Fibroblast of skin of abdomen (primary cell): ENCODE measurements at places on chromosomes 2 and 18.

DNA sequence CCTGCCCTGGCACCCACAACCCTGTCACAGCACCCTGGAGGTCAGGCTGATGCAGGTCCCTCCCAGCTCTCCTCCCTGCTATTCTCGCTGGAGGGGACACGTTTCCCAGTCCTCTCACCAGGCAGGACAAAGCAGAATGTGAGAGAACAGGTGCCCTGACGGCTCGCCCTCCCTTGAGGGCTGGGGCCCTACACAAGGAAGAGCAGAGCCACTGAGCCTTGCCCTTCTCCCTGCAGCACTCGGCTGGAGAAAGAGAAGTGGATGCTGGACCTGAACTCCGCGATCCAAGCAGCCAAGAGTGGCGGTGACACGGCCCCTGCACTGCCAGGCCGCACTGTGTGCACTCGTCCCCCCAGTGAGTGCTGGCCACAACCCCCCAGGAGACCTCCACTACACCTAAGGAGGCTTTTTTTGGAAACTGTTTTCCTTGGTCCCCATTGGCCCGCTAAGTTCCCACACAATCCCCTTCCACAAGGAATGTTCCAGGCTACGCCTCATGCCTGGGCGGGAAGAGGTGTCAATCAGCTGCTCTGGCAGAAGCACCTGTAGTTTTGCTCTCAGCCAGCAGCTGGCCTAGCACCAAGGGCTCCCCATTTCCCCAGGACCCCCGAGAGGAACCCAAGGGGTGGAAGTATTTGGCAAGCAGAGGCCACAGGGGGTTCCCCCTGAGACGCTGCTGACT is 17.4 kb downstream of the STK25 start:
- no peak for DNase-seq

GRCh38 chr18:23719634-23720201 is 30.5 kb downstream of the LAMA3 start:
- peak; percentile 98 for DNase-seq

- DNase-seq = no peak
Measured at GRCh38 chr2:198546122-198546521, 741.7 kb downstream of the PLCL1 start.

GRCh38 chr18:62102221-62102620 is 84.6 kb downstream of the PIGN start:
- no peak for DNase-seq

GRCh38 chr2:106059416-106060065 is 134.6 kb downstream of the UXS1 start:
- no peak for DNase-seq

DNA sequence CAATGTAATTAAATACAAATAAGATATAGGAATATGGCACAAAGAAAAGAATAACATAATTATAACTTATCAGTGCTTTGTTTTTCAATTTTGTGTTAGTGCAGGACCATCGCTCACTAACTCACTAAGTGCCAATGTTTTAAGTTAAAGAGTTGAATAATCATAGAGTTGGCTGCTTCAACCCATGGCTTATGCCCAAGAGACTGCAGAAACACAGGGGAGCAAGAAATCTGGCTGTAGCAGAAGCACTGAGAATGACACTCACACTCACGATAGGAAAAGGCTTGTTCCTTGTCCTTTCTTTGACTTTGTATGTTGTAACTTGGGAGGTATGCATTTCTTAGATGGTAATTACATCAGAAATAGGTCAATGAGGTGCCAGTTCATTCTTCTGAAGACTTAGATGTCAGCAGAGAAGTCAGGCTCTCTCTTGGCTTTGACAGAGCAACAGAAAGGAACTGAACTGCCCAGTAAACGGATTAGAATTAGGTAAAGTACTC is 852.2 kb downstream of the LRRTM4 start:
- no peak for DNase-seq

GRCh38 chr2:235314371-235314930 is 179.4 kb upstream of the AGAP1 start:
- DNase-seq = no peak

GRCh38 chr2:166784296-166784946 is 103.9 kb upstream of the XIRP2 start:
- no peak for DNase-seq
